ENCODE measurements at places on chromosomes 4 and X. TPM values are rescaled to one million over a fixed set of nuclear protein-coding genes. Genes with fewer than 3 reads are reported as not detected.

SLC10A4 gene
- not detected for total RNA-seq

- DNase-seq, result peak; percentile 28
These were observed at the start of gene EFHC2 for GRCh38 chrX:44343412-44344141. Gene EFHC2 (minus strand): TSS chrX:44343672. CDS start chrX:44343588, 84 bp downstream.

DNA sequence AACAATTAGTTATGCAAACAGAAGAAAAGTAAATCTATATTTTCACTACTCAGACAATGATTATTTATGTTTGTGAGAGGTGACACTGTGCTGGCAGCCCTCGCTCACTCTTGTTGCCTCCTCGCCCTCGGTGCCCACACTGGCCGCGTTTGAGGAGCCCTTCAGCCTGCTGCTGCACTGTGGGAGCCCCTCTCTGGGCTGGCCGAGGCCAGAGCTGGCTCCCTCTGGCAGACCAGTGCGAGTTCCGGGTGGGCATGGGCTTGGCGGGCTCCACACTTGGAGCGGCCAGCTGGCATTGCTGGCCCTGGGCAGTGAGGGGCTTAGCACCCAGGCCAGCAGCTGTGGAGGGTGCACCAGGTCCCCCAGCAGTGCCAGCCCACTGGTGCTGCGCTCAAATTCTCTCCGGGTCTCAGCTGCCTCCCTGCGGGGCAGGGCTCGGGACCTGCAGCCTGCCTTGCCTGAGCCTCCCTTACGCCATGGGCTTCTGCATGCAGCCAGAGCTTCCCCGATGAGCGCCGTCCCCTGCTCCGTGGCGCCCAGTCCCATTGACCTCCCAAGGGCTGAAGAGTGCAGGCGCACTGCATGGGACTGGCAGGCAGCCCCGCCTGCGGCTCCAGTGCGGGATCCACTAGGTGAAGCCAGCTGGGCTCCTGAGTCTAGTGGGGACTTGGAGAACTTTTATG, 902.6 kb downstream of the PDHA2 start:
- DNase-seq, result no peak

DNA sequence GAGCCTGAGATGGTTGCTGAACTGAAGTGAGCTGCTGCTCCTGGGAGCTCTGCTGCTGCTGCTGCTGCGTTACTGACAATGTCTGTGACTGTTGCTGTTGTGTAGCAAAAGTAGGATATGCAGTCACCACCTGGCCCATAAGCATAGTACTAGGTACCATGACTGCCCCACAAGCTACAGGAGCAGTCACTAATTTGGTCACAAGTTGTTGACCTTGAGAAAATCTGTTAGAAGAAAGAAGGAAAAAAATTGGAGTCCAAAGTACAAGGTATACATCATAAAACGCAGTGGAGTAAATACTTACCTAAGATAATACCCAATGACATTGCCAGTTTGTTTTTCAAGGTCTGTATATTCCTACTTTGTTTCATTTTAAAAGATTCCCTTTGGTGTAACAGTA, 42.6 kb downstream of the TMEM165 start:
- no peak for DNase-seq

- DNase-seq, result no peak
These were observed 29.1 kb downstream of the TBC1D14 start for GRCh38 chr4:6938647-6939271.

GRCh38 chrX:124289443-124289842, 43.0 kb upstream of the TEX13D start:
- no peak for DNase-seq

FAM47C gene
- total RNA-seq, result not detected

DNA sequence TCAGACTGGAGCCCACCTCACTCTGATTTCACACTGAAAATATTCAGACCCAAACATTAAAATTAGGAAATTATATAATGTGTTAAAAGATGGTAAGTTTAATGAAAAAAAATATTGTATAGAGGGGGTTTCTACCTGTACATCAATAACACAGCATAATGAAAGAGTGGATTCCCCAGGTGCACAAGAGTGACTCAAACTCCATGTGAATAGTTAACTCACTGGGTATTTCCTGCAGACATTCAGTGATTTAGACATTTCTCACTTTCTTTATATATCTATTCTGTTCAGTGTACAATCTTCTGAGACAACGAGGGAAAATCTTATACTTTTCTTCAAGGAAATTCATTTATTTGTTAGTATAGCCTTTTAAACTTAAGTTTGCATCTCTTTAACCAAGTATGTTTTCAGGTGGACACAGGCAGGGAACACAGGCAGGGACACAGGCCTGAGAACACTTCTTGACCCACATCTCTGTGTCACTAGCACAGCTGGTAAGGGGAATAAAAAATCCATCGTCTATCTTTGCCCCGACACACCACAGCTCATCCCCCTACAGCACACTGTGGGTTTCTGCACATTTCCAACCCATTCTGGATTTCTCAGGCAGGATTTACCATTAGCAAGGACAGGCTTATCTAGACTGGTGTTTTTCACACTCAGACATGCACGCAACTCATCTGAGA, 525.5 kb upstream of the BOD1L1 start:
- no peak for DNase-seq
